Activated CD4-positive, alpha-beta T cell treated with anti-CD3 and anti-CD28 coated beads, Interleukin-2, amount 50 U/mL, for 16 hours (primary cell): ENCODE measurements at places on chromosomes 11 and 22.

GRCh38 chr11:74699615-74700396, 31.4 kb downstream of the CHRDL2 start:
- DNase-seq, result no peak

DNA sequence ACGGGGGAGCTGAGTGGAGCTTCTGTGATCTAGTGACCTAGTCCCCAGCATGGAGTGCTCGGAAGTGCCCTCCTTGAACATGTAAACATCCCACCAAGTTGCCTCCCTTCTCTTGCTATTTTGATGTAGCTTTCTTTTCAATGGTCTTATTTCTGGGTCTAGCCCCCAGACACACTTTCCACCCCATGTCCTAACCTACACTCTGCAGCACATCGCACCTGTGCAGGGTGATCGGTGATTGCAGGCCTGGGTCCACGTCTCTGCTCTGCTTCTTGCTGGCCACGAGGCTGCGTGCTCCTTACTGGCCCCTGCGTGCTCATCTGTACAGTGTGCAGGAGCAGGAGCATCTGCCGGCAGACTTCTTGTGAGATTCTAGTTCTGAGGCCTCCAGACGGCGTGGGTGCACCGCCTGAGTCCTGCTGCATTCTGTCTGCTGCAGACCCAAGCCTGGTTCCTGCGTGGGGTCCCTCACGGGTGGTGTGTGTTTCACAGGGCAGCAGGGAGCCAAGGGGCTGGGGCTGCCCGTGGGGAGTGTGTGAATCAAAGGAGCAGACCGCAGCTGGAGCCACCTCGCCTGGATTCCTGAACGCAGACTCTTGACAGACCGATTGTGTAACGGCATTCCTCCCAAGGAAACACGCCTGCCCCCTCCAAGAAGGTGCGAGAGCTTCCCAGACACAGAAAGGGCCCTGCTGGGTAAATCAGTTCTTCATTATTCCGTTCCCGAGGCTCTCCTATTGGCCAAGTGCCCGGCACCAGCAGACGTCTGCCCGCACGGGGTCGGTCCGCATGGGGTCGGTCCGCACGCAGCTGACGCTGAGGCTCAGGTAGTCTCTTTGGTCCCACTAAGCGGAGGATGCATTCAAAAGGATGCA, 44.4 kb upstream of the MYEOV start:
- DNase-seq, result no peak

- DNase-seq, result no peak
These were observed 190.0 kb downstream of the PGR start for GRCh38 chr11:100939571-100939970.

DNA sequence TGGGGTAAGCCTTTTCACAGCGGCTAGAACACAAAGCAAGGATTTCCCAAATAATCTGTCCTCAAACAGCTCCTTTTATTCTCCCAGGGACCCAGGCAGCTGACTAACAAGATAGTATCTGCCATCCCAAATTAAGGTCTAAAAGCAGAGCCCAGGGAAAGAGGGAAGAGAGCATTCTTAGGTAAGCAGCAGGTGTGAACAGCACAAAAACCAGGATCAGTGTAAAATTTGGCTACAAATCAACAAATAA, 79.9 kb downstream of the RBMXL2 start:
- no peak for DNase-seq

GRCh38 chr11:92057849-92058442, 166.7 kb upstream of the FAT3 start:
- DNase-seq, result no peak

- DNase-seq, result no peak
These were observed 12.0 kb downstream of the SART1 start for GRCh38 chr11:65973439-65974110.

DNA sequence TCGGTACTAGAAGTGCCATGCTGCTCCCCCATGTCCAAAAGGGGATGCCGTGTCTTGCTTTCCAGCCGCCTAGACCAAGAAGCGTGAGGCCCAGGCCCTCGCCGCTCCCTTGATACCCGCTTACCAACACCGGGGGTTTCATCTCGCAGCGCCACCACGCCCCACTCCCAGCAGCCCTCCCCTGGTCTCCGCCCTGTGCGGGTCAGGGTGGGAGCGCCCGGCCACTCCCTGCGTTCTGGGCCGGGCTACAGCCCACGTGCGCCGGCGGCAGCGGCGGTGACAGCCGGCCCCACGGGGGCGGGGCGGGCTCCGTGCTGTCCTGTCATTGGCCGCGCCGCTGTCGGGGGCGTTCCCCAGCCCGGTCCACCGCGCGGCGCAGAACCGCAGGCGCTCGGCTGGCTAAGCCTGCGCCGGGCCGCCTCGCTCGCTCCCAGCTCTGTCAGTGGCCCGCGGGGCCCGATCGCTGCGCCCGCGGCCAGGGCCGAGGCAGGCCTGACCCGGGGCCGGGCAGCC, at the start of gene MICAL2:
Gene MICAL2, plus strand, starts transcription at position 390 of the 513 bp plus-strand sequence. CDS start 51,566 bp downstream, outside the sequence.
- peak; percentile 91 for DNase-seq

DNA sequence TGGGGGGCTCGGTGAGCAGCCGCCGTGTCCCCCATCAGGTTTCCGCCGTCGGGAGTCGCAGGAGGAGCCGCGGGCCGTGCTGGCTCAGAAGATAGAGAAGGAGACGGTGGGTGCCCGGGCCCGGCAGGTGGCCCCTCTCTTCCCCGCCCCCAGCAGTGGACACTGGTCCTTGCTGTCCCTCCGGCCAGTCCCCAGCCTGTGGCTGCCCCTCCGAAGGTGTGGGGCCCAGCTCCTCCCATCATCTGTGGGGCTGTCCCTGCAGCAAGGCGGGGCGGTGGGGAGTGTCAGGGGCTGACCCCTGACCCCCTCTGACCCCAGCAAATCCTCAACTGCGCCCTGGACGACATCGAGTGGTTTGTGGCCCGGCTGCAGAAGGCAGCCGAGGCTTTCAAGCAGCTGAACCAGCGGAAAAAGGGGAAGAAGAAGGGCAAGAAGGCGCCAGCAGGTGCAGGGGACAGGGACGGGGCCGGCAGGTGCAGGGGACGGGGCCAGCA, 15.3 kb downstream of the EPS8L2 start:
- DNase-seq, result no peak

- DNase-seq, result no peak
These were observed 856.6 kb downstream of the METTL15 start for GRCh38 chr11:28964811-28965210.

DNA sequence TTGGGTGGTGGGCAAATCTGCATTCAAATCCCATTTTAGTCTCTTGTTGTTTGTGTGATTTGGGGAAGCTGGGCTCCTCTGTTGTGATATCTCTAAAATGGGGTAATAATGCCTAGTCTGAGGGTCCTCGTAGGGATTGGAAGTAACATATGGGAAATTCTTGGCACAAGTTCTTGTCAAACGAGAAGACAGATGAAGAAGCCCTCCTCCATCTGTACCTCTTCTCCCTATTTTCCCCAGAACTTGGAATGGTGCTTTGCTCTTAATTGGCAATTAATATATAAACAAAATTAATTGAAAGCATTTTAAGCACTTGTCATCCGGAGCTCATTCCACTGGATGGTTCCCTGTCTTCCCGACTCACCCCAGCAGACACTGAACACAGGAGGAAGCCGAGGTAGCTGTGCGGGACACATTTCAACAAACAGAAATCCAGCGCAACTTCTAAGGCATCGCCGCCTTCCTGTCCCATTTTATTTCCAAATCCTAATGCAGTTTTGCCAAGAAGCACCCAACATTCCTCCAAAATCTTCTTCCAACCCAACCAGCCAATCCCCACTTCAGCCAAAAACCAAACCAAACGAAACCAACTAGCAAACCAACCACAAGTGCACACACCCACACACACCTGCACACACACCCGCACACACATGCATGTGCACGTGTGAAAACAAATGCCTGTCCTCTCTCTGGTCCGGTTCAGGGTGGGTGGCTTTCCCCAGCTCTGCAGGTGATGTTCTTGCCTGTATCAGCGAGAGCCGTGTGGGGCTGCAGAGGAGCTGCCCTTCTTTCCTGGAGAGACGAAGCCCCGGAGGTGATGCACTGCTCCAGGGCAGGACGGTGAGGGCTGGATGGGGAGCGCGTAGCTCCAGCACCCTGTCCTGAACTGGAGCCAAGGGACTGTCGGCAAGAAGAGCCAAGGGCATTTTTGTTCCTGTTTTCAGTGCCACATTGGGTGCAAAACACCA, 100.8 kb upstream of the B3GAT1 start:
- no peak for DNase-seq

DNA sequence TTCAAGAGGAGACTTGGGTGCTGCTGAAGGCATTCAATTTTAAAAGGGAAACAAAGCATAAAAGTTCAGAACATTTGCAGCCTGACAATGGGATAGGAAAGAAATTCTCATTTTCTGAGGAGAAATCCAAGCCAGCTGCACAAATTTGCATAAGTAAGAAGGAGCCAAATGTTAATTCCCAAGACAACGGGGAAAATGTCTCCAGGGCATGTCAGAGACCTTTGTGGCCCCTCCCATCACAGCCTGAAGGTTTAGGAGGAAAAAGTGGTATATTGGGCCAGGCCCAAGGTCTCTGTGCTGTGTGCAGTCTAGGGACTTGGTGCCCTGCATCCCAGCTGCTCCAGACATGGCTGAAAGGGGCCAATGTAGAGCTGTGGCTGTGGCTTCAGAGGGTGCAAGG, 12.7 kb upstream of the OR51F1 start:
- DNase-seq, result no peak

GRCh38 chr11:61281581-61282250, 13.4 kb downstream of the VWCE start:
- DNase-seq, result peak; percentile 42

- no peak for DNase-seq
These were observed 17.8 kb downstream of the CD59 start for GRCh38 chr11:33718440-33718839.

- no peak for DNase-seq
These were observed 7.3 kb downstream of the DGCR6L start for GRCh38 chr22:20312396-20313191.

- no peak for DNase-seq
These were observed 62.4 kb upstream of the ALKBH3 start for GRCh38 chr11:43818220-43818619.

GRCh38 chr11:119691701-119692539, 37.1 kb downstream of the NECTIN1 start:
- no peak for DNase-seq
